ENCODE measurements at places on chromosomes 5 and 9.

GRCh38 chr9:3007326-3007725 is 163.4 kb upstream of the PUM3 start:
- DNase-seq = no peak

- DNase-seq = no peak
These were observed 38.6 kb downstream of the HTR4 start for GRCh38 chr5:148615644-148616275.

DNA sequence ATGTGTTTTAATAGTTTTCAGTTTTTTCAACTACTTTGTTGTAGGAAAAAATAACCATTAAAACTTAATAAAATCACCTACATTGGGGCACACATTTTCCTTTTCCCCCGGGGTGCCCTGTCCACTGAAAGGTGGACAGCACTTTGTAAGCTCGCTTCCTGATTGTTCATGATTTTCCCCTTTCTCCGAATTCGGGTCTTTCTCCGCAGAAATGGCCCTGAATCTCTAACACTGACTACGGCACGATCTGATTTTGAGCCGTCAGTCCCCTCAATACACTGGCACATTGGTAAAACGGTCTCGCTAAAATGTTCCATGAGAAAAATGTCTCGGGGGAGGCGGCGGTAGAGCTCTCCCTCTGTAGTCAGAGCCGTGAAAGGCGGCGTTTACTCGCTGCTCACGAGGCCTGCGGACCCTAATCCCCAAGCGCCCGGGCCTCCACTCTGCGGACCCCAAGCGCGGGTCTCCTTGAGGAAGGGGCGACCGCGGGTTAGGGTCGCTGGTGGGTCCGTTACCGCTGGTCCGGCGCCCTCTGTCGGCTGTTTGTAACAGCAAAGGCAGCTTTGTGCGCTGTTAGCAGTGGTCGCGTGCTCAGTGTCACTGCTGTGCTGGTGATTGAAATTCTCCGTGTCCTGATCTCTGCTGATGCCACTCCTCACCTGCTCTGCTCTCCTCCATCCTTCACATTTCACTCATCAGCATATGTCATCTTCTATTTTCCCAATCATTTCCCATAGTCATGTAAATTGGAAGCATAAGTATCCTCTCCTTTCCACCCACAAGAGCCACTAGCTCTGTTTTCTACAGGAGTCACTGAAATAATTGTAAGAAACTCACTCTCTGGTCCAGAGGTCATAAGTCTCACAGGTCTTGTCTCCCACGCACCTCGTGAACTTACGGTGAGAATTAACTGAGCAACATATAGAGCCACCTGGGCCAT is 10.8 kb upstream of the IFNA2 start:
- peak; percentile 47 for DNase-seq

GRCh38 chr9:122875523-122875922 is 29.6 kb downstream of the RC3H2 start:
- no peak for DNase-seq
